T-helper 1 cell (primary cell): ENCODE measurements at places on chromosomes 3 and 15.

GRCh38 chr3:1908651-1909445 is 189.8 kb upstream of the CNTN4 start:
- no peak for DNase-seq

- no peak for DNase-seq
Observed at GRCh38 chr15:57578288-57578900, 13.3 kb upstream of the MYZAP start.

- no peak for DNase-seq
Observed at GRCh38 chr3:101938262-101938847, 89.0 kb downstream of the NFKBIZ start.

- no peak for DNase-seq
Observed at GRCh38 chr3:151321526-151321925, 4.9 kb upstream of the GPR87 start.
